ENCODE measurements at places on chromosomes 6 and 20.

- DNase-seq, result no peak
Measured at GRCh38 chr6:79756496-79756895, 125.4 kb downstream of the SH3BGRL2 start.

- DNase-seq, result no peak
Measured at GRCh38 chr6:109944448-109944847, 33.7 kb upstream of the GPR6 start.

DNA sequence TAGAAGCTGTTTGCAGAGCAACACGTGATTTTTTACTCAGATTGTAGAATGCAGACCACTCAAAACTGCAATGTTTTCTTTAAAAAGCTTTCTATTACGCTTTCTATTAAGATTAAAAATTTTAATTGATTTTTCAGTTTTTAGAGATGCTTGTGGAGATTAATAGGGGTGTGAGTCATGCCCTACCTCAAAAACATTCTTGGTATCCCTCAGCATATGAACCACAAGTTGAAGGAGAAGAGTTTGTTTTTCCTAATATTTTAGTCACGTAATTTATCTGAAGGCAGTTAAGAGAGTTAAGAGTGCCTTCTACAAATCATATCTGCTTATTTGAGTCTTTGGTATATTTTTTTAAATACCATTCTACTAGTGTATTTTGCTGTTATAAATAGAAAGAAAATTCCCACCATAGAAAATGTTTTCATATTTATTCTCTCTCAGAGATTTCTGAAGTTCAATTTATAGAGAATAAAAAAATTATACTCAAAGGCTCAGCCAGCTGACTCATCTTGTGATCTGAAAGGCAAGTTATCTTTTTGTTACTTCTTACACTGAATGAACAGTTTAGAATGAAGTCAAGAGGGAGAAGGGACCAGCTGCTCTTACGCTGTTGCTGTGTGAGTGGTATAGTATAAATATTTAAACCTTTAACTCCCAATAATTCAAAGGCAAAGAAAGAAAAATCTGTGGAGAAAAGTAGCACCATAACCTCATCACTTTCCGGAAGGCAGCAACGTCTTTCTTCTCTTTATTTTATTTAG lies 7.6 kb downstream of the RIPOR2 start:
- no peak for DNase-seq

GRCh38 chr20:43529457-43530153 lies 22.1 kb downstream of the L3MBTL1 start:
- DNase-seq, result no peak

GRCh38 chr6:140601021-140601808 lies 1226.8 kb upstream of the CITED2 start:
- DNase-seq, result no peak

- DNase-seq, result no peak
Measured at GRCh38 chr6:157714153-157714490, 108.9 kb upstream of the SNX9 start.

DNA sequence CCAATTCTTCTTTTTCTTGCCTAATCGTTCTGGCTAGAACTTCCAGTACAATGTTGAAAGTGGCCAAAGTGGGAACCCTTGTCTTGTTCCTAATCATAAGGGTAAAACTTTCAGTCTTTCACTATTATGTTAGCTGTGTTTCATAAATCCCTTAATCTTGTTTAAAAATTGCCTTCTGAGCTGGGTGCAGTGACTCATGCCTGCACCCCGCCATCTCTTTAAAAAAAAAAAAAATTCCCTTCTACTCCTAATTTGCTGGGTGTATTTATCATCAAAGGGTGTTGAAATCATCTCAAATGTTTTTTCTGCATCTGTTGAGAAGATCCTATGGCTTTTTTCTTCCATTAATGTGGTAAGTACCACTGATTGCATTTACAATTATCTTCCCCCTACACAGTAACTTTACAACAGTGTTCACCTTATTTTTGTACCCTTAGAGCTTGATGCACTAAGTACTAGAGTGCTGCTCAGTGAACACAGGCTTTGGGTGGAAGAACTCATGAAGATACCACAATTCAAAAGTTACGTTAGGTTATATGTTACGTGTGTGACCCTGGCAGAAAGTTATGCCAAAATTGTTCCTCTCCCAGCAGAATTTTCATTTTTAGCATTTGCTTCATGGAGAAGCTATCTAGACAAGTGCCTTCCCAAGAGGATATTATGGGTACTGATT lies 9.7 kb downstream of the SNRPB start:
- DNase-seq, result no peak

DNA sequence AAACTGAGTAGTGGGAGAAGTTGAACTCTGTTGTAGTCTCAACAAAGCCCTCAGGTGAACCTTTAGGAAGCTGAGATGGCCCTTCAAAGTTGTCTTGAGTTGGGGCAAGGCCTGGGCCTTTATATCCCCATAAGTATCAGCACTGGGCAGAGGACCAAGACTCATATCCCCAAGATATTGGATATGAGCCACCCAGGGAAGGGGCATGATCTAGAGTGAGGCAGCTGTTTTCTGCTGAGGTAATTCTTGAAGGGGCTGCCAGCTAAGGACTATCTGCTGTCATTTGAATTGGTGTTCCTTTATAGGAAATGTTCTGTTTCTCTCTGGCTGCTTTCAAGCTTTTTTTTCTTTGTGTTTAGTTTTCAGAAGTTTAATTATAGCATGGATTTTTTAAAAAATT lies 140.7 kb upstream of the FLRT3 start:
- no peak for DNase-seq

- no peak for DNase-seq
Measured at GRCh38 chr20:61925555-61926252, 140.0 kb downstream of the TAF4 start.

GRCh38 chr20:50297498-50298376 lies 107.1 kb downstream of the CEBPB start:
- no peak for DNase-seq

GRCh38 chr6:143060354-143060805 lies 309 bp upstream of the AIG1 start:
- DNase-seq, result peak; percentile 73

DNA sequence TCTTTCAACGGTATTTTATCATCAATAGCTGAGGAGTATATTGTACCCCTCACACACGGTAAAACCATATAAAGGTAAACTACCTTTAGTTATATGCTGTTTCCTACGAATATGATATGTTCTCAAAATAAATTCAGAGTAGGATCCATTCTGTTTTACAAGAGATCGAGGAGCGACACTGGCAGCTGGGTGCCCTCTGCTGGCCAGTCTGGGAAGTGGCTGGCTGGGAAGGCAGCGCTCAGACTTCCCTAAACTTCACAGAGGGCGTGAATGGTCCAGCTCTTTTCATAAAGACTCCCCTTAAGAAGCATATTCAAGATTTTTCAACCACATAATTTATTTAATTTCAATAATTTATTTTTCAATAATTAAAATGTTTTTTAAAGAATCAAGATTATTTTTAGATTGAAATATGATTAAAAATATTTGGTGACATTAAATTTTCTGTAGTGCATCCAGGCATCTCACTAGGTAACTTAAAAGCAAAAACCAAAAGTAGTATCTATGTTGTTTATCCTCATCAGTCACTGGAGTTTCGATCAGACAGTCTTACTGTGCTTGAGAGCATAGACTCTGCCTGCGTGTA lies 187.5 kb upstream of the PDE10A start:
- peak; percentile 38 for DNase-seq

GRCh38 chr6:92828788-92829187 lies 590.6 kb downstream of the EPHA7 start:
- no peak for DNase-seq

DNA sequence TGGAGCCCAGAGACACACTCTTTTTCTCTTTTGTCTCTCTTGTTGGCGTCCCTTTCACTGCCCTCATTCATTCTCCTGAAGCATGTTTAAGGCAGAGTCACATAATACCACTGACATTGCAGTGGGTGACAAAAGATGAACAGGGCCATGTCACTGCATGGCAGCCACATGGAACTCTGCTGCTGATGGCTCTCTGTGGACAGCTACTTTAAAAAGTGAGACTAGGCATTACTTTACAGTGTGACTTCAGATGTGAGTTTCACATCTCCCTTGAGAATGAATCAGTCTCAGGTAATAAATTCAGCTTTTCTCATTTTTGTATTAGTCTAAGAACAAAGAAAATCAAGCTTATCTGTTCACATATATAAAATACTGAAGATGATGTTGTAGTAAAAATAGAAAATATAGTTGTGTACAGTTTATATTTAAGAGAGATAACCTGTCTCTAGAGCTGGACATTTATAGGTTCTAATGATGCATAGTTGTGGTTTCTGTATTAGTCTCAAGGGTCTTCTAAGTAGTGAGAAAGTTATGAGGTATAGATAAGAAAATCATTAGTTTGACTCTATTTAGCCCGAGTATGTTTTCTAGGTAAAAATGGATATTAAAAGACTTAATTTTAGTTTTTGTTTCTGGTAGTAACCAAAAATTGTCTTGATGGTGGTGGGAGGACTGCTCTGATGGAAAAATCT lies 6.1 kb downstream of the MRS2 start:
- DNase-seq, result no peak

- no peak for DNase-seq
Measured at GRCh38 chr6:14142511-14143223, 25.1 kb downstream of the CD83 start.

DNA sequence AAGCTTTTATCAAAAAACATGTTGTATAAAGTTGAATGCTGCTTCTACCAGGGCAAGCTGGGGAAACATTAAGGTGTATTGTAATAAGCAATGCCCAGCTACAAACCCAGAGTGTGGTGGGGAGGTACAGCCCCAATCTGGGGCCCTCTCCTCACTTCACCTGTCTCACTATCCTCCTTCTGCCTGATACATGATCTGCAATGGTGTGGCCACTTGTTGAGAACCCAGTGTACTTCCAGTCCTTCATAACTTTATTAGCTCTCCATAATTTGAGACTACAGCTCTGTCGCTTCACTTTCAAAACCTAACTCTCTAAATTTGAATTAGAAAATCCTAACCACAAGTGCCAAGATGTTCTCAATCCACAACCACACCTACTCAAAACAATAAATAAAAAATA lies 84.9 kb downstream of the EPB41L2 start:
- no peak for DNase-seq

GRCh38 chr20:22924046-22924737 lies 110.9 kb upstream of the SSTR4 start:
- DNase-seq, result no peak

GRCh38 chr6:6811128-6812009 lies 222.8 kb downstream of the LY86 start:
- peak; percentile 70 for DNase-seq

DNA sequence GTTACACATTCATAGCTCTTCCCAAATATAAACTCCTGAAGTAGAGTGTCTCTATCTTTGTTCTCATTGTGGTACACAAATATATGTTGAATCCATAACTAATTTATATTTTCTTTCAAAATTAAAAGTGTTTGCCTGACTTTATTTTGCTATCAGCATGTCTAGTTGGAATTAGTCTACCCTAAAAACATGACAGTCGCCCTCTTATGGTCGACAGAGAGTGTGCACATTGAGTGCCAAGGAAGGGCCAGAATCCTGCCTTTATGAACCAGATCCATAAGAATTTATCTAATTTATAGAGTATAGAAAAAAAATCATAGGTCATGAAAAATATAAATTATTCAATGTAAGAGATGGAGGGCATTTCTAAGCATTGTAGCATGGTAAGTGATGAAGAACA lies 12.3 kb upstream of the DEFB112 start:
- no peak for DNase-seq

DNA sequence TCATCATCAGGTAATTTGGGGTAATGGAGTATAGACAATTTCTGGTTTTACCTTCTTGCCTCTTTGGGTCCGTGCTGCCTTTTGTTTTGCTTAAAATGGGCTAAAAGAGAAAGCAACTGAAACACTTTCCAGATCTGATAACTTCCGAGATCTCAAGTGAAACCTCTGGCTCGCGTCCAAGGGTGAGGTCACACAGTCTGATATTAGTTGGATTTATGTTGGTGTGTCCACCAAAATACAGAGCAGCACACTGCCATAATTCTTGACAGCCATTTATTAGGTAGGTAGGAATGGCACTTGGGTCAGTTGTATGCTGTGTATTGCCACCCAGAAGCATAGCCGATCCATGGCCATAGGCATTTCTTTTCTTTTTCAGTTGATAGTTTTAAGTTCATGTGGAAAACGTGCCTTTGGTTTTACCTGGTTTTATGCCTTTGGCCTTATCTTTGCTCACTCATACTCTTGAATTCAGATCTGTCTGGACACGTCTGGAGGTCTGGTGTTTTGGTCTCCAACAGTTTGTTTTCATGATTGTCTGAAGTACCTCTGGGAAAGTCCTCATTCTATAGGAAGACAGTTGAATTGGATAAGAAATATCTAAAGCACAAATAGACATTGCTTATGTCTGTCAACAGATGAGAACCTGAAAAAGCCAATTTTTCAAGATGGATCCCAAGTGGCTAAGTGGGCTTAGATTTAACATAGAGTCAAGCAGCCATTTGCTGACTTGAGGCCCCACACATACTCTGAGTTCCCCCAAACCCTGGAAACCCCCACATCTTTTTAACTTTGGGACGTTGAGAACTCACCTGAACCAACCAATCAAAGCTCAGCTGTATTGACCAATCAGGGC lies 320.8 kb downstream of the SOX4 start:
- no peak for DNase-seq

- DNase-seq, result no peak
Measured at GRCh38 chr20:3195590-3196237, 8.8 kb downstream of the DDRGK1 start.

DNA sequence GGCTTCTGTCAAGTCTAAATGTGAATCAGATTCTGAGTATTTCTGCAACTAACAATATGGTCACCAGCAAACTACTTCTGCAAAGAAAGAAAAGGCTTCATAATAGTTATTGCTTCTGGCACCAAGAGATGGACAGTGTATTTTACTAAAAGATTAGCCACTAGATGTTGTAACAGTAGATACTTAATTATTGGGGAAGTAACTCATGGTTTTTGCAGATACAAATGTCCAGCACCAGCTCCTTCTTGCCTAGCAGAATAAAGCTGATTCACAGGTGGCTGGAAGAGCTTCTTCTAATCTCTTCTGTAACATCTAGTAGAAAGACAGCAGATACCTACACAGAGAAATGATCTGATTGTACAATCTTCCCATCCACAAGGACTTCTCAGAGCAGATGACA lies 21.2 kb downstream of the ATXN1 start:
- DNase-seq, result no peak

- DNase-seq, result peak; percentile 54
Measured at GRCh38 chr6:12233693-12234571, 56.2 kb upstream of the EDN1 start.

GRCh38 chr6:168315596-168315995 lies 4.0 kb downstream of the DACT2 start:
- no peak for DNase-seq

DNA sequence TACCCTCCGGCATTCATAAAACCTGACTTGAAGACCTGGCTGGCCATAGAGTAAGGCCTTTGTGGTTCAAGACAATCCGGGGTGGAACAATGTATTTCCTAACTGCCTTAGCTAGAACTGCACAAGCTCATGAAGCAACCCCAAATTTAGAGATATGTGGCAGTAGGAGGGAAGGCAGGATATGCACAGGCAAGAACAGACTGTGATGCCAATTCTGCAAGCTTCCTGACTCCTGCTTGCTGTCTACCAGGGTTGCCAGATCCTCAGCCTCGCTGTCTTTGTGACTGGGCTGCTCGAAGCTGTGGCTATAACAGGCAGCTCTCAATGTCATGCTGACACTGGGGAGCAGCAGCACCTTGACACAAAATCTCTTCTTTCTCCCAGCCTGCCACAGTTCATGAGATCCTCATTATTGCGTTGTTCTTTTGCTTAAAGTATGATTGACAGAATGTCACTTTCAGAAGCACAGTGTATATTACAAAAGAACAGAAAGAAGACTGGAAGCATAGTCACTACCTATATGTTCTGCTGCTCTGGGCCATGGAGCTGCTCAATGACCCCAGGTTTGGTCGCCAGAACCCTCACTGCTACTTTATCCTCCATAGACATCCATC lies 18.3 kb upstream of the SHLD1 start:
- DNase-seq, result no peak

- DNase-seq, result no peak
Measured at GRCh38 chr6:140403020-140403419, 1028.6 kb upstream of the CITED2 start.
